IPS DF 6.9 (cell line): ENCODE measurements at places on chromosomes 3 and 15.

GRCh38 chr3:174120997-174121396 lies 723.5 kb downstream of the NLGN1 start:
- no peak for DNase-seq
- H3K4me1 ChIP-seq, result peaks cover 1% of the 10 kb centered on the region; the same call in 1 of the 2 replicates
- no peak overlapping the region for H3K27ac ChIP-seq
- H3K36me3 ChIP-seq, result no peaks in the 10 kb centered on the region

DNA sequence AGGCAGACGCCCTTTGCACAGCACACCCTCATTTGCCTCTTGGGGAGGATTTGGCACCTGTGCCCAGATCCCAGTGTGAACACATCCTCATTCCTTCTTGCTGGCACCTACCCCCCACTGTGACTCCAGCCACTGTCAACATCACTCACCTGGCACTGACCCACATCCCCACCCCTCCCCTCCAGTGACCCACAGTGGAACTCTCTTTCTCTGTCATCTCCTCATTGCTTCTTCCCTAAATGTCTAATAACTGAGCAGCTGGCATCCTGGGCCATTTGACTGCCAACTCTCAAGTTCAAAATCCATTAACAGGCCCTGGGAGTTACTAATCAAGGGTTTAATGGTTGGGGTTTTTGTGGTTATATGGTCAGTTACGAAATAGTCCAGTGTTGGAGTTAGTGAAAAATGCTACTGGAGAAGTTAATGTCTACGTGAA lies 14.4 kb downstream of the SNAPC5 start:
- peaks cover 16% of the 10 kb centered on the region for H3K36me3 ChIP-seq
- H3K27ac ChIP-seq, result no peak overlapping the region
- no peak overlapping the region for H3K4me3 ChIP-seq
- DNase-seq, result no peak

- H3K27ac ChIP-seq, result no peak overlapping the region
- 0 out of 2 replicates have a peak, but pooled peaks cover 2% of the 10 kb centered on the region for H3K4me1 ChIP-seq
- H3K36me3 ChIP-seq, result no peaks in the 10 kb centered on the region
- no peak for DNase-seq
Measured at GRCh38 chr3:11507719-11508118, 136.0 kb downstream of the VGLL4 start.

DNA sequence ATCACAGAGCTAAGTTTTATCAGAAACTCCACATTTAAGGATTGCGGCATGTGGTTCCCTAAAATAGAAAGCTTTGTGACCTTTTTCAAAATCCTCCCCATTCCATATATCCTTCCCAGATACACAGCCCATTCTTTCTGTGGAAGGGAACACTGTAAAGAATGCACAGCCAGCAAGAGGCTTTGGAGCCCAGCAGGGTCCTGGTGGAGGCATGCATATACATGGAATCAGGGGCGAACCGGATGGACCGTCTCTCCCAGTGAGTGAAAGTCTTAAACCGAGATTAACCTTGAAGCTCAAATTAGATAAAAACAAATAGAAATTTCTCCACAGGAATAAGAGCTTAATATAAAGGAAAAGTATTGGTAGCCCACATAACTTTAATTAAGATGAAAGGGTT lies 436.2 kb upstream of the MDFIC2 start:
- no peak overlapping the region for H3K27ac ChIP-seq
- no peak overlapping the region for H3K4me3 ChIP-seq
- peaks cover 2% of the 10 kb centered on the region; the same call in 1 of the 2 replicates for H3K4me1 ChIP-seq
- DNase-seq, result peak; percentile 5
- no peaks in the 10 kb centered on the region for H3K36me3 ChIP-seq

- H3K4me3 ChIP-seq, result no peak overlapping the region
- H3K4me1 ChIP-seq, result no peaks in the 10 kb centered on the region
- H3K36me3 ChIP-seq, result no peaks in the 10 kb centered on the region
- H3K27ac ChIP-seq, result no peak overlapping the region
- no peak for DNase-seq
Measured at GRCh38 chr15:68389936-68390817, 41.8 kb downstream of the ITGA11 start.

DNA sequence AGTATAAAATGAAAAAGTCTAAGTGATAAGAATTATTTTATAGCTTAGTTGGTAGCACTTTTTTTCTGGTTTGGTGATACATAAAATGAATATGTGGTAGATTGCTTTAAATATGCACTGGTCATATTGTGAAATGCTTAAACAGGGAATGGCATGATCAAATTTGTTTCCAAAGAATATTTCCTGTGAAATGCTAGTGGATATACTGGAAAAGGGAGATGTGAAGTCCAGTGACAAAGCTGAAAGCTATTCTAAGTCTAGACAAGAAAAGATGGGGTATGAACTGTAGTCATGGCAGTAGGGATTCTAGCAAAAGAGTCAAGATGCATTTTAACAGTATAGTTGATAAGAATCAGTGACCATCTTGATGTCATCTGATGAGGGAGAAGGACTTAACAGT lies 98.9 kb upstream of the MME start:
- no peak overlapping the region for H3K27ac ChIP-seq
- no peaks in the 10 kb centered on the region for H3K36me3 ChIP-seq
- DNase-seq, result no peak
- H3K4me3 ChIP-seq, result no peak overlapping the region
- H3K27me3 ChIP-seq, result no peaks in the 10 kb centered on the region

GRCh38 chr3:120773932-120774331 lies 31.4 kb downstream of the GTF2E1 start:
- H3K27me3 ChIP-seq, result no peaks in the 10 kb centered on the region
- no peaks in the 10 kb centered on the region for H3K36me3 ChIP-seq
- no peak for DNase-seq
- no peak overlapping the region for H3K27ac ChIP-seq
- H3K4me1 ChIP-seq, result no peaks in the 10 kb centered on the region
- H3K4me3 ChIP-seq, result no peak overlapping the region

DNA sequence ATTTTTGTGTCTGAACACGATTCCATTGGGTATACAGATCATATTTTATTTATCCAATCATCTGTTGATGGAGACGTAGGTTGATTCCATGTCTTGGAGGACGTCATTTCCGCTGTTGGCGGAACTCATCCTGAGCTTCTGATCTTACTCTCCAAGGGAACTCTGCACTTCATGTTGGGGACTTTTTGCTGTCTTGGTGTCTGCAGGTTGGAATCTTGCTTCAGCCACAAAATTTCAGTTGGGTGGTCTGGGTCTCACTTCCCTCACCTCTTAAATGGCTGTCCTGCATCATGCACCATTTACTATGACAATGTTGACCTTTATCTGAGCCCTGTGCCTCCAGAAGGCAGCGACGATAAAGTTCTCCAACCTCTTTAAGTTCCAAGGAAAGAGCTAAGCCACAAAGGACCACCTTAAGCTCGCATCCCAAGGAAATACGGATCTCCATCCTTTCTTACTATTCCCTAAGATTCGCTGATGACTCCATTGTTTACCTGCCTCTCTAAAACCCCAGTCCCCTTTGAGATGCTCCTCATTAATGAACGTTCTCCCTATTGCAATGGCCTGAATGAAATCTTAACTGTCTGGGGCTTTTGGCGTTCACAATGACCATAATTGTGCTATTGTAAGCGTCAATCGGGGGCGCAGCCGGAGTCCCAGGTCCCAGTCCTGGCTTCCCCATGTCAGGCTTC lies 23.1 kb upstream of the RNU6-1 start:
- H3K4me3 ChIP-seq, result no peak overlapping the region
- H3K27ac ChIP-seq, result no peak overlapping the region
- peaks cover 6% of the 10 kb centered on the region for H3K4me1 ChIP-seq
- H3K27me3 ChIP-seq, result peaks cover 3% of the 10 kb centered on the region; the same call in 1 of the 2 replicates

GRCh38 chr15:38642689-38643270 lies 78.2 kb upstream of the RASGRP1 start:
- no peak for DNase-seq
- H3K36me3 ChIP-seq, result no peaks in the 10 kb centered on the region
- H3K4me1 ChIP-seq, result no peaks in the 10 kb centered on the region
- H3K27ac ChIP-seq, result no peak overlapping the region

- DNase-seq, result no peak
- H3K36me3 ChIP-seq, result no peaks in the 10 kb centered on the region
- H3K4me3 ChIP-seq, result no peak overlapping the region
- no peaks in the 10 kb centered on the region for H3K27me3 ChIP-seq
Measured at GRCh38 chr3:147119346-147119745, 287.0 kb downstream of the ZIC4 start.

GRCh38 chr15:61753018-61753710 lies 307.1 kb downstream of the VPS13C start:
- no peak overlapping the region for H3K4me3 ChIP-seq
- no peaks in the 10 kb centered on the region for H3K36me3 ChIP-seq
- no peaks in the 10 kb centered on the region for H3K27me3 ChIP-seq
- H3K4me1 ChIP-seq, result no peaks in the 10 kb centered on the region
- no peak overlapping the region for H3K27ac ChIP-seq
